ENCODE measurements at places on chromosomes 4 and X.

DNA sequence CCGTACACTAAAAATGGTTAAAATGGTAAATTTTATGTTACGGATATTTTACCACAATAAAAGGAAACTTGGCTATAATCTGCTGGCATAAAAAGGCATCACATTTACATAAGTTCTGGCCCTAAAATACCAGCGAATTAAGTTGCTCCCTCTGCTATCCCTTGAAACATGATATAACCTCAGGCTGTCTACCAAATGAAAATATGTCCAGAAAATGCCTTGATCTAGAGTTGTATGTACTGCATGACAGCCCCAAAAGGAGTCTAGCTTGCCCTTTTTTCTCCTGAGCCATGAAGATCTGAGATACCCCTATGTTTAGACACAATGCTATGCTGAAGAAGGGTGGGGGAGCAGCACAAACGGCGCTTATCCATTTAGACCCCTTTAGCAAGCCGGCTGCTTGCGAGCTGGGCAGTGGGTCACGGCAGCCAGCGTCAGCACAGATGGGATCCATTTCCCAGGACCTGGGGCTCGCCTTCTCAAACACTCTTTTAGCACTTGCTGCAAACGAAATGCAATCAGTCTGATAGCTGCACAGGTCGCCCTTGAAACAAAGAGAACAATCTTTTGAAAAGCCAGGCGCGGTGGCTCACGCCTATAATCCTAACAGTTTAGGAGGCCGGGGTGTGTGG, 77.0 kb downstream of the AFAP1 start:
- DNase-seq, result peak; percentile 41

GRCh38 chr4:5918331-5918985, 25.6 kb upstream of the CRMP1 start:
- DNase-seq, result no peak

GRCh38 chr4:153345012-153345981, 809 bp downstream of the MND1 start:
- DNase-seq, result peak; percentile 69

DNA sequence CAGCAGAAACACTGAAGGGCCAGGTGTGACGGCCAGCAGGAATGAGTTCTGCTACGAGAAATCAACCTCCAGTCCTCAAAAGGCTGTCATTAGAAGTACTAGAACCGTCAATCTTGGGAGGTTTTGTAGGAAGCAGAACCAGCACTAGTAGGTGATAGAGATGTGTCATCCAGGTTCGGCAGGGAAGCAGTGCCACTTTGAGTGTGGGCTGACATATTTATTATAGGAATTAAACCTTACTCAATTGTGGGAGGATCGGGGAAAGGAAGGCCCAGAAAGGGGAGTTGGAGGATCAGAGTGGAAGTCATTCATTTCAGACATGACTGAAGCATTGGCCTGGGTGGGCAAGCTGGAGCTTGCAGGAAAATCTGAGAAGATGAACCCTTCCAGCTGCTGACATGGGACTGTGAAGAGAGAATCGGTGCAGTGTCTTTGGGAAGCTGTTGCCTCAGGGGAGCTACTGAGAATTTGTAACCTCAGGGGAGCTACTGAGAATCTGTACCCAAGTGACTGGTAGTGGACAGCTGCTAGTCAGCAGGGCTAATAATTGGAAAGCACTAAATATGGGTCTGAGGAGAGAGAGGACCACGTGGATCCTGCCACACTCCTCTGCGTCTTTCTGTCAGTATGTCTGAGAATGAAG, 177.4 kb downstream of the SPRY1 start:
- no peak for DNase-seq

DNA sequence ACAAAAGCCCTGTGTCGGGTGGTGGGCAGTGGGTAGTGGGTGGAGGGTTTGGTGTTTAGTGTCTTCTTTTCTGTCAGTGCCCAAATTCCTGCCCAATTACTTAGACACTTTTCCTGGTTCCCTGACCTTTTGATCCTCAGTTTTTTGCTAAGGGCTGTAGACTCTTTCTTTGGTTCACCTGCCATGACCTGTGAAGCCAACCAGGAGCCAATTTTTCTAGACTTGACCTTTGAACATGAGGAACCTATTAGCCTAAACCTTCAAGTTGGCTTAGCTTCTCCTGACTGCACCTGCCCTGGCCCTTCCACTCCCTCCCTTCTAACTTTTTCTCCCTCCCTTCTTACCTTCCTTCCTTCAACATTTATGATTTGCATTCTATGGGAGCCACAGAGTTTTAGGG, 94.5 kb downstream of the MID1IP1 start:
- DNase-seq, result no peak

- DNase-seq, result no peak
Measured at GRCh38 chr4:142475663-142476062, 370.4 kb downstream of the INPP4B start.

DNA sequence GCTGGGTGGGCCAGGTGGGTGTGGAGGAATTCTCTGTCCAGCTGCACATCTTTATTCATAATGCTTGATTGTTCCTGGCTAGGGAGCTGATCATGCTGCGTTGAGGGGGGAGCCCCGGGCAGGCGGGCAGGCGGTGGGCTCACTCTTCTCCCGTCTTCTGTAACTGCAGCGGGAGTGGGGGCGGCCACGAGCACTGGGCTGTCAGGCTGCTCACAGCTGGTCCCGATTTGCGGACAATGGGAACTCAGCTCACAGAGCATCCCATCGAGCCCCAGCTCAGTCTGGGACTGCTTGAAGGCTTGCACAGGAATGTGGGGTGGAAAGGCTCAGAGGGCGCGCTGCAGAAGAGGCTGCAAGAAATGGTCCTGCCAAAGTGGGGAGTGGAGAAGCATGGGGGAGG, 63.8 kb downstream of the EFNB1 start:
- DNase-seq, result no peak

GRCh38 chr4:125639182-125639621, 324.4 kb downstream of the FAT4 start:
- DNase-seq, result peak; percentile 38

DNA sequence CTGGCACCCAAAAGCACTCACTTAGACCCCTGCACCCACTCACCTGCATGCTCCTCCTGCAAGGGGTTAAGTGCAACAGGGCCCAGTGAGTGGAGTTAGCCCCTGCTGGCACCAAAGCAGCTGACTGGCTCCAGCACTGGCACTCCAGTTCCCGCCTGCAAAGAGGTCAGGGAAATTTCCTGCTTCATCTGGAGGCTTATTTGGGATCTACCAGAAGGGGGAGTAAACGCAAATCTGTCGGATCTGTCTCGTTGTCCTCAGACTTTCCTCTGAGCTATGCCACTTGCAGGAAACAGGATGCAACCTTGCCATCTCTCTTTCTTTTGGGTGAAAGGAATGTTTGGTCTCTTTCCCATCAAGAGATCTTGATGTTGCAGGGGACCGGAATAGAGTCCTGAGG, 435.6 kb downstream of the PCDH10 start:
- no peak for DNase-seq

DNA sequence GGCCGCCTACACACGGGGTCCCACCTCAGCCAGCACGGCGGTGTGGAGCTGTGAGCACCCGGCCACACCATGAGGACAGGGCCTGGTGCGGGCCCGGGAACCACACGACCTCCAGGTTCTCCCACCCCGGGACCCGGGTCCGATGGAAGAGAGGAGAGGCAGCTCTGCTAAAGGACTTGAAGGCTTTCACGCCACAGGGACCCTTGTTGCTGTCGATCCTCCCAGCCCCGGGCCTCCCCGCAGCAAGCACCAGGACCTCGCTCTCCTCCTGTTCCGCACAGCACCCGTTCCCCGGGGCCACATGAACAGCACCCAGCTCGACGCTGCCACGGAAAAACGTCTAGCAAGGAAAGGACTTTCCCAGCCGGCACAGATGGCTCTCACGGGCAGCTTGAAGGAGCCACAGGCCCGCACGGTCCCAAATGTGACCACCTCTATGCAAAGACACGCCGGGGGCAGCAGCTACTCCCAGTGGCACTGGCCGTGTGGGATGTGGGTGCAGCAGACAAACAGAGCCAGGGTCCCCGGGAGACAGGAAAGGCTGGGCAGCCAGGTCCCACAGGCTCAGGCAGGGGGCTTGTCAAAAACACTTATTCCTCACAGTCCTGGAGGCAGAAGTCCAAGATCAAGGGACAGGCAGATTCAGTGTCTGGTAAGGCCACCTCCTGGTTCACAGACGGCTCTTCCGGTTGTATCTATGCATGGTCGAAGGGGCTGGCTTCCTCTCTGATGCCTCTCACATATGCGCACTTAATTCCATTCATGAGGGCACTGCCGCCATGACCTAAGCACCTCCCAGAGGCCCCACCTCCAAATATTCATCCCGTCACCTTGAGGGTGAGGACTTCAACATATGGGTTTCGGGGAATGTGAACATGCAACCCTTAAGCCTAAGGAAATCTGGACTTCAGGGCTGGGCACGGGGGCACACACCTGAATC, 24.7 kb downstream of the FAM53A start:
- DNase-seq, result no peak

DNA sequence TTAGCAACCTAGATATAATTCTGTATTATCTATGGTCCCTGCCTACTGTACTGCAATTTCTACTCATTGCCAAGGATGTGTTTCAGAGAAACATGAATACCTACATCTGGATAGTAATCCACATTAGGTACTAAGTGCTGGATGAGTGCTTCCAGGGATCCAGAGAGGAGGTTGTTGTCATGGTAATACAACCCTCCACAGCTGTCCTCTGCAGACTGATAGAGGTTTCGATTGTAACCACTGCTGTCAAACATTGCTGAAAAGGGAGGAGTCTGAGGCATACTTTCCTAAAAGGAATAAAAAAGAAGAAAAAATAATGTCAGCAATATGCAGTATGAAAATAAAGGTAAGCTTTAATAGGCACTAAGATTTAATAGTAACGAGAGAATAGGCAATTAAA, 12.5 kb downstream of the RASGEF1B start:
- no peak for DNase-seq
